Fibroblast of the aortic adventitia (primary cell): ENCODE measurements at places on chromosomes 3 and 15.

DNA sequence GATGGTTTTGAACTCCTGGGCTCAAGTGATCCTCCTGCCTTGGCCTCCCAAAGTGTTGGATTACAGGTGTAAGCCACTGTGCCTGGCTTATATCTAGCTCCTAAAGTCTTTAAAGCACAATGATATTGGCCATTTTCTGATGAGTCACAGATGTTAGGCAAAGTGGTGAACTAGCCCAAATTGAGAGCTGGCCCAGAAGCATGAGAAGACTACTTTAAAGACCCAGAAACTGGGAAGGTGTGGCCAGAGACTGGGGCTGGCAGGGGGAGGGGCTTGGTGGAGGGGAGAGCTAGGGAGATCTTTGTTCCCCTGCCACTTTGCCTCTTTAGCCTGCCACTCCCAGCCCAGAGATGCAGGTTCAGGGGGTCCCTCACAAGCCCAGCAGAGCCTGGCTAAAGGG lies 21.6 kb downstream of the CHRNA3 start:
- peak; percentile 9 for DNase-seq

- DNase-seq = peak; percentile 62
Observed at GRCh38 chr15:55992769-55993110, 672 bp downstream of the NEDD4 start.

- DNase-seq = no peak
Observed at GRCh38 chr3:141091426-141091825, 40.3 kb downstream of the SPSB4 start.

DNA sequence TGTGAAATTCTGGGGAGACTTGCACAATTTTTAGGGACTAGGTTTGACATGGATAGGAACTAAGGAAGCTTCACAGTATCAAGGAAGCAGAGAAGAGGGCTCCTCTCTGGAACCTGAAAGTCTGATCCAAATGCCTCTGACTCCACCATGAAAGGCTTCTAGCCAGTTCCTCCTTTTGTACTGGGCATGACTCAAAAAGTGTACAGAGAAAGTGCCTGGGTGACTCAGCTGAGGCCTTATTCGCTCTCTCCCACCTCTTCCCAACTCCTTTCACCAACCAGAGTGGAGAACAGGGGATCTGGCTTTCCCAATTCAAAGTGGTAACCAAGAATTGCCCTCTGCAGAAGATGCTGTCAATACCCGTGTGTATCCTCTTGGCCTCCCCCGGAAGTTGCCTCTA lies 342.9 kb upstream of the PROK2 start:
- peak; percentile 69 for DNase-seq

DNA sequence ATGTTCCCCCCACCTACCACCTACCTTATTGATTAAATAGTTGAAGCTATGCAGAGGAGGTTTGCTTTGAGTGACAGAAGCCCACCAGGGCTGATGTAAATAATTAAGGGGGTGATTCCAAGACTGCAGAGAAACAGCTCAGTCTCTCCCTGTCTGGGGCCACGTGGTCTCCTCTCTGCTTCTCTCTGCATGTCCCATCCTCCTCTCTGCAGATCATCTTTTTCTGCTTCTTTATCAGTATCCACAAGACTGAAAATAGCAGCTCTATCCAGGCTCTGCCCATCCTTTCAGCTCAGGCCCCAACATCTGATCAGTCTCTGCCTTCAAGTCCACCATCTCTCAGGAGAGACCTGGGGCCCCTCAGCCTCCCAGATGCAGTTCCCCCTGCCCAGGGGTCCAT lies 110.8 kb downstream of the ANP32A start:
- no peak for DNase-seq

GRCh38 chr3:194672876-194673275 lies 885 bp upstream of the LSG1 start:
- DNase-seq = no peak

GRCh38 chr15:72229076-72229946 lies 1.7 kb downstream of the PKM start:
- DNase-seq = peak; percentile 83

GRCh38 chr3:131733086-131733841 lies 230.5 kb upstream of the MRPL3 start:
- no peak for DNase-seq

- no peak for DNase-seq
Observed at GRCh38 chr3:23209103-23209502, 6.0 kb downstream of the UBE2E2 start.

- DNase-seq = no peak
Observed at GRCh38 chr3:34077417-34078195, 279.2 kb downstream of the PDCD6IP start.

GRCh38 chr3:14764331-14765059 lies 54.3 kb upstream of the FGD5 start:
- DNase-seq = peak; percentile 12

DNA sequence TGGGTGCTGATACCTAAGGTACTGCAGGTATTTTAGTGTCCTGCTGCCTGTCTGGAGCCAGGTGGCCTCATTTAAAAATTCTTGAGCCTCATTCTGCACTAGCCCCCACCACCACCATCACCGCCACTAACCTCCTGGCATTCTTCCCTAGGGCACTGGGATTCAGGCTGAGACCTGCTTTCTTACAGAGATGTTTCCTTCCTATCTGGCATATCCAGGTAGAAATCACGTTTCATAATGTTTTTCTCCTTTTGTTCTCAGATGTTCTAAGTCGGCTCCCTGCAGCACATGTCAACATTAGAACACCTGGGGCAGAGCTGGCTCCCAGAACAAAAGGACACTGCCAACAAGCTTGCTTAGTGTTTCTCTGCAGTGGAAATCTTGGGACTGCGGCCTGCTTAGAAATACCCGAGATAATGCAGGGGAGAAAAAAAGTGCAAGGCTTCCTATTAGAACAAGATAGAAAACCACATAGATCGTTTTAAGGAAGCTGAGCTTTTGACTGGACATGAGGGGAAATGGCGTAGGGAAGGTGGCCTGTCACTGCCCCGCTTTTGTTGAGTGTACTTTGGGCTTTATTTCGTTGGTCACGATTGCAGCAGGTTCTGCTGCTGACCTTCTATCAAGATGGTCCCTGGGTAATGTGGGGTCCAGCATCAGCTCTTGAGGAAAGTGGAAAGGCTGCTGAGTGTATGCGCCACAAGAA lies 59.6 kb upstream of the PPARG start:
- no peak for DNase-seq

GRCh38 chr3:26472345-26472744 lies 150.2 kb upstream of the LRRC3B start:
- no peak for DNase-seq

DNA sequence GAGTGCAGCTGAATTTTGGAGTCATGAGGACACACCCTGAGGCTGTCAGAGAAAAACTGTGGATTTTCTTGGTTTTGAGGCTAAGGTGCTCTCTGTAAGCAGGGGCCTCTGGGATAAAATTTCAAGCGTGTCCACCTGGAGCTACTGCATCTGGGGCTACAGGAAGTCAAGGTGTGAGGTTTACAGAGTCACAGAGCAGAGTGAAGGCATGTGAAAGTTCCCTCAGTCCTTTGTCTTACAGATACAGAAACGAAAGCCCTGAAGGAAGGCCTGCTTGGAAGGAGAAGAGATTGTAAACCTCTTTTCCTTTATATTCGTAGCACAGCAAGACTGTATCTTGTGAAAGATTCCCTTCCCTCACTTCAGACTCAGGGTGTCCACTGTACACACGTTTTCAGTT lies 138.6 kb downstream of the OPA1 start:
- DNase-seq = no peak

GRCh38 chr3:9769012-9769411 lies 735 bp downstream of the CAMK1 start:
- no peak for DNase-seq

DNA sequence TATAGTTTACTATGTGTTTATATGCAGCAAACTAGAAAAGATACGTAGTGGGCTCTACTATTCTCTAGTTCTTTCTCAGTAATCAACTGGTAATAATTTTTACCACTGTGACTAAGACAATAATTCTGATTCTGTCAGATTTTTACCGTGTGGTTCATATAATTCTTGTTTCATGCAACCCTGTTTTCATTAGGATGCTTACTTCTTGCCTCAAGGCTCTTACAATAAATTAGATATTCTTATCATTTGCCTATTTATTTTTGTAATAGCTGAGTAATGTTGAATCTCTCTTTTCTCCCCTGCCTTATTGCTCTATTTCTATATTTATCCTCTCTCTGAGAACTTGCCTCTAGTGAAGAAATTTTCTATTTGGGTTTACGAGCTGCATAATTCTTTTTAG lies 524.7 kb downstream of the NAALADL2 start:
- peak; percentile 53 for DNase-seq

DNA sequence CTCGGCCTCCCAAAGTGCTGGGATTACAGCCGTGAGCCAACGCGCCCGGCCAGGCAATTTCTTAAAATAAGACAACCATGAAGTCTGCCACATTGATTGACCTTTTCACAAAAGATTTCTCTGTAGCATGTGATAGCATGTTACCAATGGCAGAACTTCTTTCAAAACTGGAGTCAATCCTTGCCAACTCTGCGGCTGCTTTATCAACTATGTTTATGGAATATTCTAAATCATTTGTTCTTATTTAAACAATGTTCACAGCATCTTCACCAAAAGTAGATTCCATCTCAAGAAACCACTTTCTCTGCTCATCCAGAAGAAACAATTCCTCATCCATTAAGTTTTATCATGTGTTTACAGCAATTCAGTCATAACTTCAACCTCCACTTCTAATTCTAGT lies 9.4 kb downstream of the UBR1 start:
- DNase-seq = no peak

DNA sequence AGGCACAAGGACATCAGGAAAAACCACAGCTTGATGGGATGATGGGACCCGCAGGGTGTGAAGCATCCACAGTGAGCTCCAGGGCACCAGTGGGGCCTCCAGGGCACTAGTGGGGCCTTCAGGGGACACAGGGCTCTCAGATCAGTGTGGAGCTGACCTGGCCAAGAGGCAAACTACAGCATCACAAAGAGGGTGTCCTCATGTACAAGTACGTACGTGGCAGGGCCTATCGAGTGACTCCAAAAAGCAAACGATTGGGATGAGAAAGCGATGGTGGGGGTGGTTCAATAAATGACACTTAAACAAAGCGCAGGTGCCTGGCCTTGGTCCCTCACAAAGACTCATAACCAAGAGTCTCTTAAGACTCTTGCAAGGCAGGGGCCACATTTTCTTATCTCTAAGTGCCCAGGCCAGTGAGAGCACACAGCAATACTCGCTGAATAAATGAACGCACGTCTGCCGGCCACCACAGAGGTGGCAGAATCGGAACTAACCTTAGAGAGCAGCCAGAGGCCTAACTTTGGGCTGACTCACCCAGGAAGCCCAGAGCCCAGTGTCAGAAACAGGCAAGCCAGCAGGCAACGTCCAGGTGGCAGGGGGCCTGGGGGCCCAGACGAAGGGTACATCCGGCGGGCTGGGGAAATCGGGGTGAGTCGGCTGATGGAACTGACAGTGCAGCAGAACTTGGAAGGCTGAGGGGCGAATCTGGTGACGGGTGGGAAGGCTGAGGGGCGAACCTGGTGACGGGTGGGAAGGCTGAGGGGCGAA lies 8.7 kb downstream of the PCSK6 start:
- no peak for DNase-seq

DNA sequence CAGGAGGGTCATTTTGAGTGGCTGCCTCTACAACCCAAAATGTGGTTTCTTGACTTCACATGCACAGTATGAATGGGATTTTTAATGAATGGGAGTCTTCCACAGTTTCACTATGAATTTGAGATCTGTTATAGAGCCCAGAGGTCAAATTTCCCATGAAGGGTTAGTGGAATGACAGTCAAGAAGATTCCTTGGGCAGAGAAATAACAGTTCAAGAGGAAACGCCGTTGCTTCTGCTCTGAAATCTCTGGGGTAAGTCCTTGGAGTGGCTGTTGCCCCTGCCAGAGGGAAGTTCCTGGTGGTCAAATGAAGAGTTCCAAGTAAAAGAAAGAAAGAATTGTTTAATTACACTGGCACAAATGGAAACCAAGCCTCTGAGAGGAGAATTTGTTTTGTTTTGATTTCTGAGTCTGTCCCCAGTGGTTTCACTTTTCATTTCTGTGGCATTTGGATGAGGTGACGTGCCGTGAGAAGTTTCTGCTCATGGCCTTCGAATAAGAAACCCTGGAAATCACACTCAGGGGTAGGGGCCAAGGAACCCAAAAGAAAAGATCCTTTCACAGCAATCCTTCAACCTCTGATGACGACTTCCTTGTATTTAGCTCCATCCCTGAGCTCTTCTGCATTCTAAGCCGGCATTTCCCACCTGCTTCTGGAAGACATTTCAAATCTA lies 77.5 kb upstream of the IL12A start:
- no peak for DNase-seq

GRCh38 chr3:99765042-99765942 lies 52.4 kb upstream of the CMSS1 start:
- DNase-seq = peak; percentile 83

DNA sequence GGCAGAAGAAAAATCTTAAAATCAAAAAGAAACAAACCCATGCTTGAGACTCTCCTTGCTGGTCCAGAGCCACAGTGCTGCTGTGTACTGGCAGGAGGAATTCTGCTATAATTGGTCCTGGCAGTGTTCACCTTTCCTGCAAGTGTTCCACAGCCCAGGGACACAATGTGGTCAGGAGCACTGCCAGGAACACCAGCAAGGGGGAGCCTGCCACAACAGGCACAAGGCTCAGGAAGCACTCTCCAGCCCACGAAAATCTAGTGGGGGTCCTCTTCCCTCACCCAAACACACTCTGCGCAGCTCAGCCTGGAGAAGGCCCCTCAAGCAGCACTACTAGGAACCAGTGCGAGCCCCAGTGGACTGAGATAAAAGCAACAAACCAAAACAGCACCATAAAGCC lies 92.9 kb downstream of the UBE3A start:
- peak; percentile 49 for DNase-seq

DNA sequence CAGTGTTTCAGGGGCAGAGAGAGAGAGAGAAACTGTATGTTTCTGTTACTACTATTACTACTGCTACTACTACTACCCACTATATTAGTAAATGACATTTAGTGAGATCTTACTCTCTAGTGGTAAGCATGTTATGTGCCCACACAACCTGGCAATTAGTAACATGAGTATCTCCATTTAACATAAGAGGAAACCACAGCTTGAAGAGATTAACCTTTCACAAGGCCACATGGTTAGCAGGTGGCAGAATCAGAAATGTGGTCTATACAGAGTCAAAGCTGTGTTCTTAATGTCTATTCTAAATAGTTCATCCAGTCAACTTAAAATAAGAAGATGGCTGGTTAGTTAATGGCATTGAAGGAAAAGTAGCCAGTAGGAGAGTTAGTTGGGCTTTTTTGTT lies 961.6 kb downstream of the MCTP2 start:
- DNase-seq = no peak

DNA sequence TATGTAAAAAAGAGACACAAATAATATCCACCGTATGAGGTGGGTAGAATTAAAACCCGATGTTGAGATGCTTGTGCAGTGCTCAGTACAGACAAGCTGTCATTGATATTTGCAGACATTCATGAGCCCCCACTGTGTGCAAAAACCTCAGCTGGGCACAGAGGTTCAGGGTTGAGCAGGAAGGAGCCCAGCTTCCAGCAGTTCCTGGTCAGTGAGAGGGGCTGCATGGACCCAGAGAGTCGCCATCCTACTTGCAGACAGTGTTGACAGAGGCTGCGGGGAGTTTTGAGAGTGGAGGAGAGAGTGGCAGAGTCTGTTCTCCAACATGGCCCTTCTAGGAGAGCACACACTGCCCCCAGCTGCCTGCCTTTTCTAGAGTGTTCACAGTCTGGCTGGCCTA lies 6.1 kb upstream of the LTF start:
- no peak for DNase-seq
